CD4-positive, alpha-beta memory T cell (primary cell): ENCODE measurements at places on chromosomes 1 and 21.

DNA sequence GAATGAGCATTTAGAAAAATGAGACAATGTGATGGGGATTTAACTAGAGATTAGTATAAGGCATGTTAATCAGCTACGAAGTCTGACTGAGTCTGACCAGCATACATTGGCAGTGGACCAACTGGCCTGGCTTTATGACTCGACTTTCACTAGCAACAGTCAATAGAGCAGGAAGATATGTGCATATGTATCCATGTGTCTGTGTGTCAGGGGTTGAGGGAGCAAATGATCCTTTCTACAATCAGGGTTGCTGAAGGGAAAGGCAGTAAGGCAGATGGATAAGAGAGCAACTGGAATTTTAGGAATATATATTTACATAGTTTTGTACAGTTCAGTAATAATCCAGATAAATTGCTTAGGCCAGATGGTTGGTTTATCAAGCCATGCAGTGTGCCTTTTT is 645.6 kb downstream of the PLA2G4A start:
- DNase-seq: no peak

DNA sequence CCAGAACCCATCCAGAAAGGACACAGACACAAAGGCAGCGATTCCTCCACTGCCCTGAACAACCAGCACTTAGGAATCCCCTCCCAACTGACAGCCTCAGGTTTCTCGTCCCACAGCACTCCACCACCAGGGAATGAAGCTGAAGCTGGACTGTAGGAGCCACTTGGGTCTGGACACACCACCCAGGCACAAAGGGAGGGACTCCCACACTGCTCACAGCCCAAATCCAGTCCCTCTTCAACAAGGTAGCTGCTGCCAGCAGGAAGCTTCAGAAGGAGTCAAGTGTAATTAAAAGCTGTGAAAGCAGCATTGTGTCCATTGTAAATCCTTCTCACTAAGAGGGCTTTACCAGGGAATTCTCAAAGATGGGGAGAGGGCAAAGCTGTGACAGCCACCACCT is 29.0 kb downstream of the LMX1A start:
- no peak for DNase-seq

DNA sequence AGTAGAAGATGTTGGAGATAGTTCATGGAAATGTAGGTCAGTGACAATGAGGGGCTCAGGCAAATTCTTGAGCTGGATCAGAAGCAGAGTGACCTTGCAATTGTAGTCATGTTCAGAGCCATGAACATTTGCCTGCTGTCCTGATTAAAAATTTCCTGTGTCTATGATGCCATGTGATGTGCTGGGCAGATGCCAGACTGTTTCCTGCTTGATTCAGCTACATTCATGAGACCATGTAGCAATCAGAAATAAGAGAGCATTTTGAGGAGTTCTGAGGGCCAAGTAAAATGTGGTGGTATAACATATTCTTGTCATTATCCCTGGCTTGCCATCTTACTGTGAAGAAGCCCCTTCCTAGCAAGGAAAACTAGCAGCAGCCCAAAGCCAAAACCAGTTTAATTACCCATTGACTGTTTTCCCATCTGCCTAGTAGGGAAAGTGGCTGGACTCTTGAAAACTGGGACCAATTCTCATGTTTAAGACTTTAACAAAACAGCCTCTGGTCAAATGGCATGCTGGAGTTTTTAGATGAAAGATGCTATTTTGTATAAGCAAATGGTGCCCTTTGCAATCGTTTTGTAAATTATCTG is 118.3 kb downstream of the NOS1AP start:
- DNase-seq: no peak

- no peak for DNase-seq
Observed at GRCh38 chr1:27027575-27028250, 15.1 kb upstream of the TENT5B start.

GRCh38 chr1:184197831-184198230 is 146.3 kb downstream of the TSEN15 start:
- no peak for DNase-seq

- no peak for DNase-seq
Observed at GRCh38 chr1:178938959-178939317, 68.1 kb upstream of the ANGPTL1 start.

- no peak for DNase-seq
Observed at GRCh38 chr1:174940646-174941175, 59.0 kb upstream of the CACYBP start.

DNA sequence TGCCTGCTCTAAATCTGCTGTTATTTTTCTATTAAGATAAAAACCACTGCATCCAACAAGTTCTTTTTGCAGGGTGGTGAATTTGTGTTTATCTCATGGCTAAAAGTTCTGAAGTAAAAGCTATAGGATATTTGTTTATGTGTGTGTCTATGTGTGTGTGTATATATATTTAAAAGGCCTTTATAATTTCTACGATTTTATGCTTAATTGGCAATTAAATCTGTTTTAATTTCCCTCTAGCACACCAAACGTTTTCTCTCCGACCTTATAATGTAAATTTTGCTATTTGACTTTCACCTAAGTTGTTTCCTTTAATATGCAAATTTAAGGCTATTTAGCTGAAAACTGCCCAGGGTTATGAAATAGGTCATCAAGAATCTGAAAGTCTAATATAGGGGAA is 19.8 kb upstream of the HPDL start:
- DNase-seq: no peak

GRCh38 chr1:57319165-57319564 is 104.7 kb downstream of the DAB1 start:
- no peak for DNase-seq

- DNase-seq: no peak
Observed at GRCh38 chr1:177341773-177342172, 171.0 kb downstream of the BRINP2 start.
